ENCODE measurements at places on chromosomes 1 and 21. TPM values are rescaled to one million over a fixed set of nuclear protein-coding genes. Genes with fewer than 3 reads are reported as not detected.

DNA sequence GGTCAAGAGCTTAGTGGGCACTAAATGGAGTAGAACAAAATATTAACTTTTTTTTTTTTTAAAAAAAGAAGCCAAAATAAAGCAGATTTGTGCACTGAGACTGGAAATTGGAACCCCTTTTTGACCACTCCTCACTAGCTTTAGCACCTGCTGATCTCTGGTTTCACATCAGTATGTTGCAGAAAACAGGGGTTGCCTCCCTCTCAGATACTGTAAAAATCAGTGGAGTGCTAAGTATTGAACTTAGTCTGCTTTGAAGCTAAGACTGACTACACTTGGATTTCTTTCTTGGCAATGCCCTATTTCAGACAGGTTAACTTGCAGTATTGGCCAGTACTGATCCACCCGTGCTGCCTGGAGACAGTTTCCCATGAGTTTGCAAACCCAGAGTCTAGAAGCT lies 2.7 kb upstream of the KIAA0040 start:
- DNase-seq, result no peak
- H3K4me3 ChIP-seq, result no peak overlapping the region
- H3K27ac ChIP-seq, result no peak overlapping the region

DNA sequence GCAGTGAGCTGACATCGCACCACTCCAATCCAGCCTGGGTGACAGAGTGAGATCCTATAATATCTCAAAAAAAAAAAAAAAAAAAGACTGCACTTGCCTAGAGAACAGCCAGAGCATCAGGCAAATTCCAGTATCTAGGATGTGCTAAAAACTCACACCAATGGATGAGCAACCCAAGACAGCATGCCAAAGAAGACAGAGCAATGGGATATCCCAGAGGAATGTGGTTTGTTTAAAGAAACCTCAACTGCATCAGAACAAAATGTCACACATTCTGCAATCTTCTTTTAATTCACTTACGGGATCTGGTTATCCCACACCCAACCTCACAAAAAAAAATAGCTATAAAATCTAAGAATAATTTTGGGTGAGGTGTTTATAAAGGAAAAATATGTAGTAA lies 7.3 kb downstream of the KCNH1 start:
- peaks cover 7% of the 10 kb centered on the region for H3K27me3 ChIP-seq
- H3K4me3 ChIP-seq, result no peak overlapping the region
- no peak for DNase-seq

DNA sequence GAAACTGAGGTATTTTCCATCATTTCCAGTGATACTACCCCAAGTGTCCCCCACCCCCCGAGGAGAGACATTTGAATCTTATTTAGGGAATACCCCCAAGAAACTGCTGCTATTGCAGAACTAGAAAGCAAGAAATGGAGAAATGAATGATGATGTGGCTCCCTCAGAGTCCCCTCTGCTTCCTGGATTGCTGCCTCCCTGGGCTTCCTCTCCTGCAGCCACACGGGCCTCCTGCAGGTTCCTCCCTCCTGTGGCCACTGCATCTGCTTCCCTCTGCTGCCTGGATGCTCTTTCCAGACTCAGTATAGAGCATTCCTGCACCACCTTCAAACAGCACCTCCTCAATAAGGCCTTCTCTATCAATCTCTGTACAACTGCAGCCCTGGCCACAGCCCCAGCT lies 69.3 kb downstream of the SLC25A24 start:
- H3K27me3 ChIP-seq, result no peaks in the 10 kb centered on the region
- no peak for DNase-seq
- H3K36me3 ChIP-seq, result peaks cover 13% of the 10 kb centered on the region
- H3K4me1 ChIP-seq, result no peaks in the 10 kb centered on the region
- no peak overlapping the region for H3K27ac ChIP-seq

DNA sequence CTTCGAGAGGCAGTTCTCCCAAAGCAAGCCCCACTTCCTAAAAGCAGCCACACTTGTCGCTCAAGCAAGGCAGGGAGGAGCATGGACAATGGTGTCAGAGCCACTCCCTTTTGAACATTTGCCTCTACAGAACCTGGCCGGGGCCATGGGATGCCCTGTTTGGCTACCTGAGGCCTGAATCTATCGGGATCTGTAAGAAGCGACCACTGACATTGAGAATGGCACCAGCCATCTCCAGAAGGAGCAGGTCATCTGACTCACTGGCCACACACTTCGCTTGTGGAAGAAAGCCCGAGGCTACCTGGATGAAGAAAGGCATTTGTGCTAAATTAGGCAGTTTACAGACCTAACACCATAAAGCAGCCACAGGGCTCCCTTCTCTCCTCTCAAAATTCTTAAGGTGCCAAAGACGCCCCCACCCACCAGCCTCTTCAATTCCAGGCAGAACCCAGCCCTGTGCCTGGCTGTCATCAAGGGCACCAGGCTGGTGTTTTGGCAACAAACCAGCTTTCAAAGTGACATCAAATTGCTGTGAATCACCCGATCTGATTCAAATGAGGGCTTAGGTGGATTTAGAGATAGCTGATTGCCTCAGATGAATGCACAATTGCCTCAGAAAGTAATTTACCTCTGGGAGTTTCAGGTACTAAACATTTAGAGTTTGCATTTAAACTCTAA lies 104.8 kb downstream of the ETS2 start:
- no peak overlapping the region for H3K4me3 ChIP-seq
- H3K4me1 ChIP-seq, result peaks cover 34% of the 10 kb centered on the region
- no peak for DNase-seq
- no peaks in the 10 kb centered on the region for H3K27me3 ChIP-seq

DNA sequence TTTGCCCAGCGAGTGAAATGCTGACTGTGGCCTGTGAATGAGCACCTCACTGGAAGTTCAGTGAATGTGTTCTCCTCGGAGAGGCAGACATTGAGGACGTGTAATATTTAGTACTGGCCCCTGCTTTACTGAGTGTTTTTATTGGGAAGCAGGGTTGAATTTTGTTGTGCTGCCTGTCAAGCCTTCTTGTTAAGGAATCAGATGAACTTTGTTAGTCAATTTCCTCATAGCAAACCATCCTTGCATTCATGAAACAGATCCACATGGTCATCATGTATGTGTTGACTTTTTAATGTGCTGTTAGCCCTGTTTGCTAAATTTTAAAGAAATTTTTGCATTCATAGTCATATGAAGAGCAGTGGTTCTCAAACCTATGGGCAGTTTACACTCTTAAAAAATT lies 47.9 kb downstream of the AGPAT3 start:
- peaks cover 5% of the 10 kb centered on the region for H3K36me3 ChIP-seq
- H3K4me1 ChIP-seq, result peaks cover 52% of the 10 kb centered on the region
- DNase-seq, result no peak
- peak overlapping the region; percentile 76 for H3K27ac ChIP-seq

DNA sequence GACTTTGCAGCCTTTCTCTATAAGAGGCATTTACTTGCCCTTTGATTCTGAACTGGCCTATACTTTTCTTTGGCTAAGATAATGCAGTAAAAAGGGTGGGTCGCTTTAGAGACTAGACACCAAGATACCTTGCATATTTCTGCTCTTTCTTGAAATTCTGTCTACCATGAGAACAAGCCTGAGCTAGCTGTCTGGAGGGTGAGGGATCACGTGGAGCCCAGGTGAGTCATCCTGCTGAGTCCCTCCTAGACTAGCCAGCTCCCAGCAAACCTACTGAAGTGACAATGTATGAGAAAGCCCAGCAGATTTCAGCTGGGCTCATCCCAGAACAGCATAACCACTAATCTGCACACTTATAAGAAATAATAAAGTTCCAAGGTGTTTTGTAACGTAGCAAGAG lies 408.0 kb upstream of the KAZN start:
- no peak overlapping the region for H3K4me3 ChIP-seq
- no peaks in the 10 kb centered on the region for H3K27me3 ChIP-seq
- H3K27ac ChIP-seq, result no peak overlapping the region
- H3K36me3 ChIP-seq, result no peaks in the 10 kb centered on the region
- peaks cover 4% of the 10 kb centered on the region for H3K4me1 ChIP-seq
- peak; percentile 59 for DNase-seq

DNA sequence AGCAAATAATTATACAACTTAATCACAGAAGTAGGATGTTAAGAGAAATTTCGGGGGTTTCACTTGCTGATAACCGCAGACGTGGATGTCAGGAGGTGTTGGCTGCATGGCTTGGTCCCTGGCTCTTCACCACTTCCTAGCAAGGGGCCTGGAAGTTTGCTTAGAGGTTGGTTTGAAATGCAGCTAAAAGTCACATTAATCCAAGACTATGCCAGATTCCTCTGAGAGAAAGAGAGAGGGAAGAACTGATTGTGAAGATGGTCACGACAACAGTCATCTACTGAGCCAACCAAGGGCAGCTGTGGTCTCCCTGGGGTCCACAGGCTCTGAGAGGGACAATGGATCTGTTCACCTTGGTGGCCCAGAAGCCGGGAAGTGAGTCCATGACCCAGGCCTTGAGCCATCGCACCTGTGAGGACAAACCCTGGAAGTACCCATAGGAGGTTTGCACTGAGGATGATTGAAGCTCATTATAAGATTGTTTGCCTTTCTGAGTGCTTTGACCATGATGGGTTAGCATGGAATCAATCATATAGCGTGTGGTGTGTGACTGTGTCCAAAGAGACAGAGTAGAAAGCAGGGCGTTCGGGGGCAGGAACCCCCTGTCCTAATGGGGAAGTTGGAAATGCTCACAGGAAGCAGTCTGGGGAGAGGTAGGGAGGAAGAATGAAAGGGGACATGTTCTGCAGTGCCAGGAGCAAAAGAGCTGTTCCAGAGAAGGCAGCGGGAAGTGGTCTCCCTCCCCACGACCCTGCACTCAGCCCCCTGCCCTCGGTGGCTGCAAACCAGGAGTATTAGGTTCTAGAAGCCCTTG lies 47.1 kb downstream of the UMODL1 start:
- H3K27ac ChIP-seq, result no peak overlapping the region
- H3K27me3 ChIP-seq, result no peaks in the 10 kb centered on the region
- H3K36me3 ChIP-seq, result no peaks in the 10 kb centered on the region
- DNase-seq, result no peak
- H3K4me1 ChIP-seq, result peaks cover 14% of the 10 kb centered on the region
- H3K4me3 ChIP-seq, result no peak overlapping the region

GRCh38 chr1:149965440-149965839 lies 28.8 kb upstream of the MTMR11 start:
- H3K27ac ChIP-seq, result no peak overlapping the region
- peaks cover 58% of the 10 kb centered on the region for H3K36me3 ChIP-seq
- DNase-seq, result no peak

- H3K4me3 ChIP-seq, result peak within 1 kb of the TSS; percentile 46
- DNase-seq, result no peak
- no peak within 1 kb of the TSS for H3K27ac ChIP-seq
- no peaks in the 10 kb centered on the region for H3K36me3 ChIP-seq
- H3K4me1 ChIP-seq, result peaks cover 9% of the 10 kb centered on the region
Measured at GRCh38 chr1:69567652-69568420, at the start of gene LRRC7. Gene LRRC7 (plus strand): TSS chr1:69567922. CDS start chr1:69568640, 718 bp downstream.

- H3K36me3 ChIP-seq, result no peaks in the 10 kb centered on the region
- no peaks in the 10 kb centered on the region for H3K4me1 ChIP-seq
- no peak for DNase-seq
- no peak overlapping the region for H3K4me3 ChIP-seq
- no peaks in the 10 kb centered on the region for H3K27me3 ChIP-seq
Measured at GRCh38 chr1:53618500-53619366, 120.2 kb downstream of the GLIS1 start.

- no peak overlapping the region for H3K27ac ChIP-seq
- no peaks in the 10 kb centered on the region for H3K27me3 ChIP-seq
- H3K36me3 ChIP-seq, result no peaks in the 10 kb centered on the region
- no peak overlapping the region for H3K4me3 ChIP-seq
- DNase-seq, result no peak
Measured at GRCh38 chr1:56045062-56045461, 534.3 kb downstream of the PLPP3 start.

DNA sequence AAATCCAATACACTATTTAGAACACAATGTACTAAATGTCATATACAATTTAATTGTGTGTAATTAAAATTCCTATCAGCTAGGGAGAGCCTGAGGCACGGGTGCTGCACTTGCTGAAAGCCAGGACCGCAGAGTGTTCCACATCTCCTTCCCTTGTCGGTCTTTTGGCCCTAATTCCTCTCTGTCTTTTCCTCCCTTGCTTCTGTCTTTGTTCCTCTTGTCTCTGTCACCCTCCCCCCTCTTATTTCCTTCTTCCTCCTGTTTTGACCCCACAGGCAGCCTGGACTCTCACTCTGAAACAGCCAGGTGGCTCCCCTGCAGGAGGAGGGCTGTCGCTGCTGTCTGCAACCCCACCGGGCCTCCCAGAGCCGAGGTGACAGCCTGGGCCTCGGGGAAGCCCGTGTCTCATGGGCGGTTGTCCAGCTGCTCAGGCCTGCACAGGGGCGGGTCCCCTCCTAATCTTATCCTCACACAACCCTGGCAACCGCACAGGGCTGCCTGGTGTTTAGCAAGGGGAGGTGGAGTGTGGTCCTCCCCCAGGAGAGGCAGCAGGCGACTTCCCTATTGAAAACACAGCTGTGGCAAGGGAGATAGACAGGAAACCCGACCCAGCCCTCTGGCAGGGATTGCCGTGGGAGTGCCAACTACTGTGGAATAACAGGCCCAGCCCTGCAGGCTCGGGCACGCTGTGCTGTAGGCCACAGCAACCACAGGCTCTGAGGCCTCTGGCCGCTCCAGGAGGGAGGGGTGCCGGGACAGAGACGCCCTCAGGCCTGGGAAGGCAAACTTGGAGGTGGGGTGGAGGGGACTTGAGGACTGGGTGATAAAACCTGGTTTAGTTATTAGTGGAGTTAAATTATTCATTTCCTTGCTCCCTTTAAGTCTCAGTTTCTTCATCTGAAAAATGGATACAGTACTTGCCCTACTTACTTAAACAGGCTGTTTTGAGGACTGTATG lies 68.8 kb upstream of the WDR26 start:
- H3K4me3 ChIP-seq, result no peak overlapping the region
- DNase-seq, result peak; percentile 77
- H3K27me3 ChIP-seq, result no peaks in the 10 kb centered on the region
- H3K36me3 ChIP-seq, result no peaks in the 10 kb centered on the region

GRCh38 chr21:14533499-14534428 lies 12.4 kb downstream of the SAMSN1 start:
- DNase-seq, result no peak
- no peak overlapping the region for H3K4me3 ChIP-seq
- no peak overlapping the region for H3K27ac ChIP-seq
- H3K27me3 ChIP-seq, result no peaks in the 10 kb centered on the region
- H3K36me3 ChIP-seq, result no peaks in the 10 kb centered on the region

MYBPH gene
- 0.45 TPM for polyA plus RNA-seq

OR4F16 gene
- 0.07 TPM for polyA plus RNA-seq

RNF115 gene
- 14.7 TPM for polyA plus RNA-seq

RAD54L gene
- polyA plus RNA-seq, result 6.6 TPM

LRRC41 gene
- 68.4 TPM for polyA plus RNA-seq

LGR6 gene
- polyA plus RNA-seq, result 0.36 TPM

Measured in large intestine (tissue), 12 donors.